ENCODE measurements at places on chromosomes 2 and 18.

- DNase-seq = no peak
These were observed 164.4 kb downstream of the TNS1 start for GRCh38 chr2:217838409-217838831.

DNA sequence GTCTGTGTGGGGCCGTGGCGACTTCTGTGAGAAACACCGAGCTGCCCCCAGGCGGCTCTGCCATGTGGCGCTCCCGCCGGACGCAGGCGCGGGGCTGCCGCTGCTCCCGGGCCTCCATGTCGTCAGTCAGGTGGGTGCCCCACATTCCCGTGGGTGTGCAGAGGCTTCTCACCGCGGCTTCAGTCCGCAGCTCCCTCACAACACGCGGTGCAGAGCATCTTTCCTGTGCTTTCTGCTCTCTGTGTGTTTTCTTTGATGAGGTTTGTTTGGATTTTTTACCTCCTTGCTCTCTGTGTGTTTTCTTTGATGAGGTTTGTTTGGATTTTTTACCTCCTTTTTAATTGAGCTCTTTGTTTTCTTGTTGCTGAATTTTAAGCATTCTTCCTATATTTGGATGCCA is 13.0 kb downstream of the AQP12A start:
- peak; percentile 47 for DNase-seq

DNA sequence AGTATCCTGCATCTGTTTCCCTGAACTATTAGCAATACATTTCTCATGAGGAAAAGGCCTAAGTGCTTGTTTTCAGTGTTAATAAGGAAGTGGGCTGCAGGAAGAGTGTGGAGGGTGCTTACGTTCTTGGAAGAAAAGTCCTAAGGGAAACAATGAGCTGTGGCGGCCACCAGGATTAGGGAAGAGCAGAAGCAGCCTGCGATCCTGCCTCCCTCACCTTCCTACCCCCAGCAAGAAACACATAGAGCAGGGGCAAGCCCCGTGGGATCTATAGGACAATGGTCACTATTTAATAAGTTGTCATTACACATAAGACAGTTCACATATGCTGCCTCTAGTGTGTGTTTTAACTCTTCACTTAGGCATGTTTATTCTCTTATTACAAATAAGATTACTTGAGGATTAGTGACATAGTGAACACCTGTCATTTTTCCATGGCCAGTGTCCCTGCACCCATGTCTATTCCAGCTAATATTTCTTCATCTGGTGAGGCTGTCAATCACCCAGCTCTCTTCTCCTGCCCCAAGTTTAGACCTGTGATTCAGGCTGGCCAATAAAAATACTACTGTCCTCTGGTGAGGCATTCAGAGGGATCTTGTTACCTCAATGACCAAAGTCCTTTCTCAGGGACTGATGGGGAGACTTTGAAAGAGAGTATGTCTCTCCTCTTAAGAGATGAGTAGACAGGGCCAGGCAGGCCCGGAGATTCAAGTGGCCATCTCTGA is 510.9 kb upstream of the CELF4 start:
- DNase-seq = no peak

- no peak for DNase-seq
These were observed 113.7 kb downstream of the CDCA7 start for GRCh38 chr2:173468266-173468793.

DNA sequence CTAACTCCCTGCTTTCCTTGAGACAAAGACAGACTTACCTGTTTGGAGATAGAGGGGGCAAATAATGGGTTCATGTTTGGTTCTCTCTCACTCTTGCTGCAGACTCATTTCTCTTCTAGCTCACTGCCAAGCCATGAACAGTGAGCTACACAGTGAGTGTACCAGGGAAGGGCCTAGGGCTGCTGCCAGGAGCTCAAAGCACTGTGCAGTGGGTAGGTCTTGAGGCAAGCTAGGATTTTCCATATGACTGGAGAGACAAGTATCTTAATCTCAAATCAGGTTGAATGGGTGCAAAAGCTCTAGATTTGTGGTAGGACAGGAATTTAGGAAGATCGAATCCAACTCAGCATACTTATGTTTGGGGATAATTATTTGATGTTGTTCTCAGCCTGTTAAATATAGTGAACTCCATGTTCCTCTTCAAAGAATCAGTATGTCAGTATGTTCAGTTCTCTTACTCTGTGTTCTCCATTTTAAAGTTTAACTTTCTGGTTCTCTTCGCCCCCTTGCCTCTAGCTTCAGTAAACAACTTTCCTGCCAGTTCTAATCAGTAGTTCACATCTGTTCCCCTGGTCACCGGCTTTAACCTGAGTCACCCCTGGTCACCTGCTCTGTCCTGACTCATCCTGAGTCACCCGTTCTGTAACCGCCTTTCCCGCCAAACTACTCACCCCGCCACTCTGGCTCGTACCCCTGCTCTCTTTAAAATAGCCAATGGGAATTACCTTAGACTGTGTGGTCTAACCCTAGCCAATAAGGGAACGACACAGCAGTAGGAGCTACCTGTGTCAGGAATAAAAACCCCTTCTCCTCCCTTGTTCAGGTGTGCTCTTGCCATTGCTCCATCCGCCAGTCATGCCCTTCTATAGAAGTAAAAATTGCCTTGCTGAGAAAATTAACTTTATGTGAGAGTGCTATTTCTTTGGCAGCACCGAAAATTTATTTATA is 21.9 kb downstream of the SLC25A52 start:
- no peak for DNase-seq

DNA sequence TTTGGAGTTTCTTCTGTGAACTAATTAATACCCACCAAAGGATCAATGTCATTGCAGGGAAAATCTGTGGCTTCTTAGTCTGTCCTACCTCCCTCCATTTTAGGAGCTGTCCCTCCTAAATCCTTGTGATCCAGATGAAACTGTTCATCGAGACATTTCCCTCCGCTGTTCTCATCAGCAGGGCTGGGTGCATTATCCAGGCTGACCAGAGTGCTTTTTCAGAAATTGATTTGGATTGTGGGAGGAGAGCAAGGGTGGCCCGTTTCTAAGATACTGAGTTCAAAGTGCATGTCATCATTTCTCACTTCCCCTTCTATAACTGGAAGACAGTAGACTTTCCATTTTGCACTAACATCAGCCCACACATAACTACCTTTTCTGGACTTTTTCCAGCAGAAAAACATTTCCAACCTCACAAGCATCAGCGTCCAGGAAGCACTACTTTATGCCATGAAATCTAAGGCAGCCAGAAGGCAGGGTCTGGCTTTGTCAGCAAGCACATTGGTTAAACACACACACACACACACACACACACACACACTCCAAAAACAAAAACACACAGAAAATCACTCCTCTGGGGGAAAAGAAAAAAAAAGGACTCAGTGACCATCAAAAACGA is 94.1 kb downstream of the ANKRD44 start:
- no peak for DNase-seq

GRCh38 chr2:105099153-105099552 is 61.3 kb downstream of the MRPS9 start:
- no peak for DNase-seq

DNA sequence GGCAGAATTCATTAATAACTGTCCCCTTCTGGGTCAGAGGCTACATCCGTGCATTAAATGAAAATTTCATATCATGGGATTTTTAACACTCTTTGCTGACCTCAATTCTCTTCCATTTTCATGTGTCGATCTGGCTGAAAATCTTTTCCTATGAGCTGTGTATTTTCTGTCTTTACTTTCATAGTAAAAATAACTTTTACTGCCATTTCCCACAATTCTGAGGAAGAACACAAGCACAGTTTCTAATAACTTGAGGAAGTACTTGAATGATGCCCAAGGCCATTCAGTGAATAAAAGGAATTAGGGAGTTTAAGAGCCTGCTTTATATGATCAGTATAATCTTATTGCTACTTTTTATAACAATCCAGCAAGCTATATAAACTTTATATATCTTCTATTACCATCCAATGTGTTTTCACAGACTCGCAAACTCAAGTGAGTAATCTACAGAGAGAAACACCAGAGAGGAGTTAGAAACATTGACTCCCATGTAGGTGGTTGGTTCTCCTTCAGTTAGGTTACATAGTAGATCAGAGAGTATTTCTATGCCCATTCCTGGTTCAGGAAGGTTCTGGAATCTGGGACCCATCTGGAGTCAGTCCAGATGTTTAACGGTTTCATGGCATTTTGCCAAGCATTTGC is 340.0 kb downstream of the FBXO15 start:
- DNase-seq = no peak

DNA sequence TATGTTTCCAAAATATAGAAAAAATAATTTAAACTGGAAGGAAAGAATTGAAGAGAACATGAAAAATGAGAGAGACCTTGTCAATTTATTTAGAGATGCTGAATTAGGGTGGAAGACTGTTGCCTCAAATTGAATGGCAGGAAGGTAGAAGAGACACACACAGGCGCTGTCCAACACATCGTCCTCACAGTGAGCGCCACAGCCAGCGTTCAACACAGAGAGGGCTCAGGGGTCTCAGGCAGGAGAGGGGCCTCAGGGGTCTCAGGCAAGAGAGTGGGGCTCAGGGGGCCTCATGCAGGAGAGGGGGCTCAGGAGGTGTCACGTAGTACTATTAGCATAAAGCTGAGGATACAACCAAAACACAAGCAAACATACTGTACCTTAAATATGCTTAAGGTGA is 65.7 kb downstream of the TMEM18 start:
- no peak for DNase-seq

DNA sequence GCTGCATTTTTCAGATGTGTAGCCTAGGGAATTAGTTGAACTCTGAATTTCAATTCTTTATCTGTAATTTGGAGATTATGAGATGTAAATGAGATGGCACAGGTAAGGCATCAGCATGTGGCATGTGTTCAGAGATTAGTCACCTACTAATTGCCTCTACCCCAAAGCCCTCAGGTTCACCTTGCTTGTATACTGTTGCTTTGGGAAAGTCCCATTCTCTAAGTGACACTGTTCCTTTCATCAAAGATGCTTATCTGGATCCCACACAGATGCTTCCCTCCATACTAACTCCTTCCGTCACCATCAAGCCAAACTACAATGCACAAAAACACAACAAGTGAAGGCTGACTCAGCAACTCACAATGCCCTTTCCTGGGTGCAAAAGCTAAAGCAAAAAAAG is 143.7 kb downstream of the LRATD1 start:
- DNase-seq = no peak

- no peak for DNase-seq
These were observed 1281.6 kb upstream of the TMEFF2 start for GRCh38 chr2:193476171-193476800.

- no peak for DNase-seq
These were observed 9.8 kb downstream of the FBXO11 start for GRCh38 chr2:47896450-47896968.

- no peak for DNase-seq
These were observed 454.1 kb downstream of the MEIS1 start for GRCh38 chr2:66888791-66889631.

GRCh38 chr2:20557226-20557625 is 93.7 kb downstream of the HS1BP3 start:
- DNase-seq = no peak

- DNase-seq = no peak
These were observed 19.0 kb upstream of the DIPK1C start for GRCh38 chr18:74476140-74476539.

- DNase-seq = no peak
These were observed 706.0 kb downstream of the KCNJ3 start for GRCh38 chr2:155404433-155405002.

DNA sequence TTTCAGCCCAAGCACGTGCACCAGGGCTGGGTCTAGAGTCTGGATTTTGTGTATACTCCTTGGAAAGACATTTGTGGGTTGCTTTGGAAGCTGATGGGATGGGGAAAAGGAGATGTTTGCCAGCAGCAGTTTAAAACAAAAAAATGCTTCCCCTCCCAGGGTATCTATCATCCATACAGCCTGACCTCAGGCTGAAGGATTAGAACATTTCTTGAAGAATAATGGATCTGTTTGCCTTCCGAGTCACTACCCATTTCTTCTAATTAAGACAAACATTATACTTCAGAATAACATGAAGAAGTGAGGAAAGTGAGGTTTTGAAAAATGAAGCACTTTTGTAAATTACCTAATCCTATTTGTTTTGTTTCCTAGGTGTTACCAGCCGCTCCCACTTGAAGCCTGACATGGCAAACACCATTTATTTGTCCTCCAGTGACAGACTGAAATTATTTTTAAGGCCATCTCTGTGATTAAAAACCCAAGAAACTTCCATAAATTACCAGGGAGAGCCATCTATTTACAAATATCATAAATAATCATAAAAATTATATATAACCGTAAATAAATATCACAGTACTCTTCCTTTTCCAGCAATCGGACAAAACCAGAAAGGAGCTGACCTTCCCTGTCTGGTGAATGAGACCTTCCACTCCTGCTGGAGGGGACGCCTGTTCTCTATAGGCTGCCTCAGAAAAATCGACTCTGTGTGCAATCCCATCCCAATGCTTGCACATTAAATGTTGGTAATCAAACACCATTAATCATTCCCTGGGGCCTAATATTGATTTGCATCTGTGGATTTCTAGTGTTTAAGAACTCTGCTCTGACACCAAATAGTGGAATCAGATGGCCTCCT is 106.8 kb downstream of the C1D start:
- DNase-seq = no peak

GRCh38 chr2:53018825-53019425 is 748.7 kb upstream of the CHAC2 start:
- no peak for DNase-seq

DNA sequence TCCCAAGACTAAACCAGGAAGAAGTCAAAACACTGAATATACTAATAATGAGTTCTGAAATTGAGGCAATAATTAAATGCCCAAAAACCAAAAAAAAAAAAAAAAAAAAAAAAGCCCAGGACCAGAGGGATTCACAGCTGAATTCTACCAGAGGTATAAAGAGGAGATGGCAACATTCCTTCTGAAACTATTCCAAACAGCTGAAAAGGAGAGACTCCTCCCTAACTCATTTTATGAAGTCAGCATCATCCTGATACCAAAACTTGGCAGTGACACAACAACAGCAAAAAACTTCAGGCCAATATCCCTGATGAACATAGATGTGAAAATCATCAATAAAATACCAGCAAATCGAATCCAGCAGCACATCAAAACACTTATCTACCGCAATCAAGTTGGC is 108.5 kb upstream of the COL3A1 start:
- DNase-seq = no peak
